ENCODE measurements at places on chromosomes 1 and 21. TPM values are rescaled to one million over a fixed set of nuclear protein-coding genes. Genes with fewer than 3 reads are reported as not detected.

ARTN gene
- total RNA-seq = not detected

MTF1 gene
- total RNA-seq = 13.1 TPM

BARHL2 gene
- not detected for total RNA-seq

ARHGAP29 gene
- 30.1 TPM for total RNA-seq

TNFRSF8 gene
- 0.85 TPM for total RNA-seq

SYNC gene
- 14.3 TPM for total RNA-seq

VCAM1 gene
- total RNA-seq = 1.5 TPM

FCRLB gene
- 0.48 TPM for total RNA-seq

CELA2A gene
- total RNA-seq = 0.80 TPM

RHBDL2 gene
- total RNA-seq = not detected

PCSK9 gene
- 0.45 TPM for total RNA-seq

MSH4 gene
- 0.19 TPM for total RNA-seq

CD247 gene
- 0.29 TPM for total RNA-seq

CNKSR1 gene
- 3.4 TPM for total RNA-seq

DMBX1 gene
- total RNA-seq = not detected

ADAM30 gene
- not detected for total RNA-seq

ALPL gene
- 13.8 TPM for total RNA-seq

SLX9 gene
- total RNA-seq = 40.9 TPM

LRRC38 gene
- 3.0 TPM for total RNA-seq

CYP4B1 gene
- total RNA-seq = 1.5 TPM

FCRL4 gene
- total RNA-seq = not detected

PGLYRP3 gene
- total RNA-seq = not detected

NBPF10 gene
- total RNA-seq = 0.55 TPM

PLA2G2C gene
- 0.16 TPM for total RNA-seq

SAMD11 gene
- 0.38 TPM for total RNA-seq

LCE4A gene
- not detected for total RNA-seq

OR2M3 gene
- total RNA-seq = not detected

PRELP gene
- 13.6 TPM for total RNA-seq

UBL4B gene
- not detected for total RNA-seq

DYNLT5 gene
- total RNA-seq = 2.4 TPM

CDA gene
- 7.6 TPM for total RNA-seq

SHE gene
- 11.9 TPM for total RNA-seq

MANEAL gene
- total RNA-seq = 0.95 TPM

OR14K1 gene
- total RNA-seq = not detected

LCE6A gene
- not detected for total RNA-seq

OR10Z1 gene
- not detected for total RNA-seq

GBP7 gene
- total RNA-seq = not detected

STIL gene
- 1.00 TPM for total RNA-seq

JAM2 gene
- 18.1 TPM for total RNA-seq

H3-3A gene
- 262 TPM for total RNA-seq

FCRL1 gene
- not detected for total RNA-seq

POU3F1 gene
- not detected for total RNA-seq

CLDN17 gene
- not detected for total RNA-seq

KRTAP21-2 gene
- total RNA-seq = not detected

AMIGO1 gene
- 13.4 TPM for total RNA-seq

AADACL3 gene
- not detected for total RNA-seq

C1orf115 gene
- total RNA-seq = 8.5 TPM

S100A5 gene
- not detected for total RNA-seq

IQCC gene
- total RNA-seq = 0.56 TPM

TNNI3K gene
- total RNA-seq = 59.9 TPM

ASTN1 gene
- total RNA-seq = 0.82 TPM

EFNA1 gene
- total RNA-seq = 34.4 TPM

ST6GALNAC5 gene
- total RNA-seq = not detected

FAM72B gene
- 0.35 TPM for total RNA-seq

All from heart left ventricle (tissue), 16 donors.